ENCODE measurements at places on chromosomes 6 and 20.

GRCh38 chr6:53461696-53462095, 83.2 kb downstream of the GCLC start:
- DNase-seq = no peak

DNA sequence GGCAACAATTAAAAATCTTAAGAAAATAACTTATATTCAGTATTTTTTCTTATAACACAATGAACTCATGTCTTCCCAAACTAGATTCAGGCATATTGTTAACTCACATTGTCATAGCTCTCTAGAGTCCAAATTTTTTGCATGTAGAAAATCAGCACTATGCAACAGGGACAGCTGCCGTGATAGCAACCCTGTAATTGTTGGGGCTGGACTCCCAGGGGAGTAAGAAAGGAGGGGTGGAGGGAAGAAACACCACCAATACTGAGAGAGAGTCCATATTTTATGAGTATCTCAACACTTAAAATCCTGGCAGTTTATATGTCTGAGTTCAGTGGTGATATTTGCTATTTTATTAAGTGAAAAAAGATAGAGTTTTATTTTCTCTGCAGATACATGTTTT, 89.6 kb upstream of the HS3ST5 start:
- DNase-seq = no peak

- no peak for DNase-seq
These were observed 41.0 kb downstream of the GPLD1 start for GRCh38 chr6:24448396-24448795.

GRCh38 chr6:24940311-24940917, 4.7 kb upstream of the RIPOR2 start:
- no peak for DNase-seq

- no peak for DNase-seq
These were observed 988 bp downstream of the ECHDC1 start for GRCh38 chr6:127342296-127342945.

DNA sequence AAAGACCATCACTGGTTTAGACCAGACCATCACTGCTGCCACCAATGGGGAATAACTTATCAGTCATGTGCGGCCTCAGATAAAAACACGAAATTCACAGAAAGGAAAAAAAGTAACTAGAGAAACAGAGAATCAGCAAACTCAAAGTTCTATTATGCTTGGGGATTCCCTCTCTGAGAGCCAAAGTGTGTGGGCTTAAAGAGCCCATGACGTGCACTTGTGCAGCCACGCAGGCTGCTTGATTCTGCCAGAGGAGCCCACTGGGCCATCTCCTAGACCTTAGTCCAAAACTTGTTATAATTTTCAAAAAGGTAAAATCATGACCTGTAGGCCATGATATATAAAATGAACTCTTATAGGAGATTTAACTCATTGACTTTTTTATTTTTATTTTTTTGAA, 15.2 kb downstream of the RAB44 start:
- no peak for DNase-seq
